ENCODE measurements at places on chromosomes 12 and 14.
A peak's percentile ranks its signal among the peaks of the same experiment; 100 is the strongest.

DNA sequence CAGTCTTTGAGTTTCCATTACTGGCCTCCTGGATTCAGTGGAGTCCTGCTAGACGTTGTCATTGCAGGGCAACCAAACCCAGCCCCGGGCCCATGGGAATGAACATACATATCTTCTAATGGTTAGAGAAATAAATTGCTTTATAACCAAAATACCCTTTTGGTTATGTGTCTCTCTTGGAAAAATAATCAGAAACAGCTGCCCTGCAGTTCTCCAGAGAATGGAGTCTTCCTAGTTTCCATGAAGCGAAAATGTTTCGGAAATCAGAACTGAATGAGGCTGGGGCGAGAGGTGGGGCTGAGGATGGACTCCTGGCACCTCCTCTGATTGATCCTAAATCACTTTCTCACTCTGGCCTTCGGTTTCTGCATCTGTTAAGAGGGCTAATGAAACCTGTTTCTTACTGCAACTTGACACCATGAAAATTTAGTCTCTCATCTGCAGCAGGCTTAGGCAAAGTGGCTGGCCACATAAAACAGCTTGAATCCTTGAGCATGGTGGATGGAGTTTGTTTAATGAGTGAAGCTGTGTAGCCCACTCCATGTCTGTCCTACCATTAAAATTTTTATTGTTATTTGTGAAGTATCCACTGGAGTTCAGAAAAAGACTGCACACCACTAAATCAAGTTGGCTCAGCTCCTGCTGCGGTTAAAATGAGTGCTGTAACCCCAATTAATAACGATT lies 198.9 kb downstream of the CACNA1C start:
- DNase-seq: no peak

DNA sequence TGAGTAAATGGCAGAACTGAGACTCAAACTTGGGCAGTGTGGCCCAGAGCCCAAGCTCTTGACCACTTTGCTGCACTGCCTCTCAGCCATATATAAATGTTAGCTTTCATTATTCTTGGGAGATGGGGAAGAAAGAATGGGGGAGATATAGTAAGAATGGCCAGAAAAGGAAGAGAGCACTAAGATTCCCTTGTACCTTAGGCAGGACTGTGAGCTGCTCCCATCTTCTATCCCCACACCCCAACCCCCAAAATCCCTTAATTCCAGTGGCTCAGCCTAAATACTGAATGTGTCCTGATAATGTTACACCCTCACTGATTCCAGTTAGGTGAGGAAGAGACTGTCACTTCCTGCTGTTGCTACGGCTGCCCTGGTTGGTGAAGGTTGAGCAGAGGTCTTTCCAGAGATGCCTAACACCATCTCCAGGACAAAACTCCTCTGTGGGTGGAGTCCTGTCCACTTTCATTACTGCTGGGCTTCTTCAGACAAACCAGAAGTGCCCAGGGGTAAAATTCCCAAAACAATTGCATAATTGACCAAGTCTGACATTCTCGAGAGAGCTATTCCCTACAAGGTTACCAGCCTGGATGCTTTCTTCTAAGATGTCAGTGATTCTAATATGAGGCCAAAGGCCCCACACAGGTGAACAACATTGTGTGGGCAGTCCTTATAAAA lies 51.8 kb downstream of the GNG2 start:
- no peak for DNase-seq

- DNase-seq: no peak
Measured at GRCh38 chr14:56903304-56903969, 93.2 kb upstream of the OTX2 start.

GRCh38 chr12:125114365-125115141 lies 49.3 kb downstream of the AACS start:
- DNase-seq: no peak

GRCh38 chr14:67311868-67312267 lies 47.7 kb downstream of the ATP6V1D start:
- no peak for DNase-seq

DNA sequence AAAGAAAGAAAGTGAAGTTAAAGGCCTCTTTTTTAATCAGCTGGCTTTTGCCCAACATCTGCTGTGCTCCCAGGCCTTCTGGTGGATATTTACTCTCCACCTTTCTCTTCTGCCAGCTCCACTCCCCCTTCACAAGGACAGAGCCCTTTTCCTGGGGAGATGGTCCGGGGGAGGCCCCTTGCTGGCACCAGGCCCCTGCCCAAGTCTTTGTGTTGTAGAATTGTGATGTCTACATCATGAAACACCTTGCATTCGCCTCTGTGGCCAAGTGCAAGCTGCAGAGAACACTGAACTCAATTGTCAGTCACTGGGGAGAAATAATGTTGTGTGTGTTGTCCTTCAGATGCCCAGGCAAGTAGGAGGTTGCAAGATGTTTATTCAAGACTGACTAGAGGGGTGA lies 150.3 kb downstream of the DPF3 start:
- no peak for DNase-seq

GRCh38 chr14:105086833-105087307 lies 21.6 kb upstream of the GPR132 start:
- peak; percentile 85 for DNase-seq

- no peak for DNase-seq
Measured at GRCh38 chr14:101791919-101792572, 30.5 kb downstream of the PPP2R5C start.

DNA sequence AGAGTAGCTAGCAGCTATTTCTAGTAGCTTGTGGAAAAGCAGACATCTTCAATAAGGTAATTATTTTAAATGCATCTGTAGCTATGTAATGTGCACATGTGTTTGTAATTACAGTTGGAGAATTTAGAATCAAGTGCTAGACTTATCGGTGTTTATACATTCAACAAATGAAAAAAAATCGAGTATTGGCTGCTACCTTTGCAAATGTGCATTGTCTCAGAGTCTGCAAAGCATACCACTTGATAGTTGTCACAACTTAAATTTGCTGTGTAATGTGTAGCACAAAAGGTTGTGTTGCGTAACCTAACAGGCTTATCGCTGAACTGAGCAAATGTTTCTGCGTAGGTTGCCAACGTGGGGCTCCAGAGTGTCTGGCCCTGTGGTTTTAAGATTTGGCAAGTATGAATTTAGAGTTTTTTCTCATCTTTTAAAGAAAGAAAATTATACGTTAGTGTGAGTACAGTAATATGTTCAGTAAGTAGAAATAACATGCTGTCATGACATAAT lies 44.3 kb downstream of the TMTC2 start:
- DNase-seq: no peak

DNA sequence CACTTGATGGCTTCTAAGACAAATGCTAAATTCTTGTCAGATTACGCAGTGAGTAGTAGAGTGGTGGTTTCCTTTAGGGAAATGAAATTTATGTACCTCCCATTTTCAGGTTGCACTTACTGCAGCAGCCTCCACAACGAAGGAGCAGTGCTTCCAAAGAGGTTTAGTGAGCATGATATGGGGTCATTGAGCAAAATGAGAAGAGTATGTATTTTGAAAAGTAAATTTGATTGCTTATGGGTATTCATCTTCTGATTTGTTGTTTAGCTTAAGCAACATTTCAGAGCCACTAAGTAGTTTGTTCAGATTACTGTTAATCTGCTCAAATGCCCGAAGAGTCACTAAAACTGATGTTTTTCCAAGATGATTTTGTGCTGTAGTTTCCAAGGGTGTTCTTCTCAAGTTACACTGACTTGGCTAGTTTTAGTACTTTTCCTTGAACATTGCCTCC lies 493.6 kb downstream of the PCNX1 start:
- no peak for DNase-seq

DNA sequence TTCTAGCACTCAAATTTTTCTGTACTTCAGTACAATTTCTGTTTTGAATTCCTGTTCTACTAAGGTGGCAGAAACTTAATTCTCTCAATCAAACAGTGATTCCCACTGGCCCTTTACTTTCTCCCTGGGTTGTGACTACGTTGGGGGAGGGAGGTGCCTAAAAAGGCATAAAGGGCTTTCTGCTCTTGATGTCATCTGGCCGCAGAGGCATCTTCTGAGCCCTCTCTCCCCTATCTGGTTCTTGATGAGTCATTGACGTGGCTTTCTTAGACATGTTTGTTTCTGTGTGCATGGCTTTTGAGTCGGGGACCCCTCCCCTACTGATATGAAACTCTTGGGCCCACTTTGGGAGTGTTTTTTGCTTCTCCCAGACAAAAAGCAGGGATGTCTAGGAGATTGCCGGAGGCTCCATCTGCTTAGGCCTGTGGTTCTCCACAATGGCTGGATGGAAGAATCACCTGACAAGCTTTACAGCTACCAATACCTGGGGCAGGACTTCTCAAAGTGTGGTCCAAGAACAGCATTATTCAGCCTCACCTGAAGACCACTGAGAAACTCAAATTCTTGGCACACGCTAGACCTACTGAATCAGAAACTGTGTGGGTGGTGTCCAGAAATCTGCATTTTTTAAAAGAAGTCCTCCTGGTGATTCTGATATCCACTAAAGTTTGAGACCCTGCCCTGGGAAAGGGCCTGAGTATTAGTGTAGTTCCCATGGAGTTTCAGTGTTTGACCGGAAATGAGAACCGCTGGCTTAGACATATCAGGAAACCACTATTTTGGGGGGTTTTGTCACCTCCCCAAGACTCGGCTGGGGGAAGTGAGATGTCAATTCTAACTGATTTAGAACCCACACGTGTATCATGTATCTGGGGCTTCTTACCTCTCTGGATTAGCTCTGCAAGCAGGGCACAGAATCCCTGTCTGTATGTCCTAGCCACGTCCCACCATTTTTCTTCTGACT lies 395.7 kb upstream of the PDE3A start:
- DNase-seq: no peak

DNA sequence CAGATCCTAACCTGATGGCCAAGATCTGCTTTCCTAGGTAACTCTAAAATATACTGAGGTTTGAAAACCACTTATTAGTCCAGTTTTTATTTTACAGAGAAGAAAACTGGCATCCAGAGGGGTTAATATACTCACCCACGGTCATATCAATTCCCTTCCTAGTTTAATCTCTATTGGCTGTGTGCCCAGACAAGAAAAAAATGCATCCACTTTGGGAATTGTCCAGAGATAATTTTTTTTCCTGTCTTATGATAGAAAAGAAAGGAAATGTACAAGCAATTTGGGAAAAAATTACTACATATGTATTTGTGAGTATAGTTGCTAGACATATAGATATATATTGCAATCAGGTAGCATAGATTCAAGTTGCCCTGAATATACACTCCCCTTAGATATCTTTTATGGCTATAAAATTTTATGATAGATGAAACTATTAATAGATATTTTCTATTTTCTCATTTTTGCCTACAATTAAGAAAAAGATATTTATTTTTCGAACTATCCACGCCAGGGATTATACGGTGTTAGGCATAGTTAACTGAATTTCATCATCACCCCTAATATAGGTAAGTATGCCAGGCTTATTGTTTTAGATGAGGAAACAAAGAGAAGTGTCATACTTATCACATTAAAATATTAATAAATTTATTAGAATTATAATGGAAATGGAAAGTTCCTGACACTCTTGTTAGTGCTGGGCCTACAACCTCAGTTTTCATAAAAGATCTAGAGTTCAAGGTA lies 100.5 kb upstream of the SLC38A2 start:
- no peak for DNase-seq

DNA sequence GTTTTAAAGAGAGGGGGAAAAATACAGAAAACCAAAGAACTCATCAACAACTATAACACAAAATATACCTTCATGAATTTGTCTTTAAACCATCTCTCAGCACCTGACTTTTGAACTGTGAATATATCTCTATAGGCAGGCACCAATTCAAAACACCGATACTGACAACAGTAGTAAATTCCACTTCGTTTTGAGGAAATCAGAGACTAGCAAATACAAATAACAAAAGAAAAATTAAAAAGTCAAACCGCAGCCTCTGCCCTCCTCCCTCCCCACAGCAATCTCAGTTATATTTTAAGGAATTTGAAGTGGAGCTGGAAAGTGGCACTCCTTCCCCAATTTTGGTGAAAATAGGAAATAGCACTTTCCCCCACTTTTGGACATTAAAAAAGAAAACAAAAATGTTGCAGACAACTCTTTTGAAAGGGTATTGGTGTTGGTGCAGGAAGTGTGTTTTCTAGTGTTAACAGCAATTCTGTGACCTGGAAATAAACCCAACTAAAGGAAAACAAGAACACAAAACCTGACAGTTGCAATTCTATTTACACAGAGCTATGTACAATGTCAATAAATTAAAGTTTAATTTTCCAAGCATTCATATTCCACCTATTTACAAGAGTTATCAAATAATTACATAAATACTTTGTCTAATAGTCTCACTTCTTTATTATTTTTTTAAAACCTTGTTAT lies 13.5 kb downstream of the TBX3 start:
- no peak for DNase-seq

DNA sequence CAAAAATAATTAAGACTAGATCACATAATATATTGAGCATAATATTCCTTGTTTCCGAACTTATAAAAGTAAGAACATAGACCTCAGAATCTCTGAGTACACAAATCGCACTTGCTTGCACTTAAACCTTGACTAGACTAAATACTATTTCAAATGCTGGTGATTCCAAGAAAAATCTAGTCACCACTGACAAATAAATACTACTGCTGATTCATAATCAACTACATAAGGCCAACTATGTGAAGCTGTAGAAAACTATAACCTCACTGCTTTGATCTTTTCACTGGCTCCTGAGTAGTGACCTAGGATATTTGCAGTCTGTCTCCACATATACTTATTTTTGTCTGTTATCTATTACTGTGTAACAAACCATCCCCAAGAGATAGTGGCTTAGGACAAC lies 245.4 kb downstream of the DIO2 start:
- no peak for DNase-seq

DNA sequence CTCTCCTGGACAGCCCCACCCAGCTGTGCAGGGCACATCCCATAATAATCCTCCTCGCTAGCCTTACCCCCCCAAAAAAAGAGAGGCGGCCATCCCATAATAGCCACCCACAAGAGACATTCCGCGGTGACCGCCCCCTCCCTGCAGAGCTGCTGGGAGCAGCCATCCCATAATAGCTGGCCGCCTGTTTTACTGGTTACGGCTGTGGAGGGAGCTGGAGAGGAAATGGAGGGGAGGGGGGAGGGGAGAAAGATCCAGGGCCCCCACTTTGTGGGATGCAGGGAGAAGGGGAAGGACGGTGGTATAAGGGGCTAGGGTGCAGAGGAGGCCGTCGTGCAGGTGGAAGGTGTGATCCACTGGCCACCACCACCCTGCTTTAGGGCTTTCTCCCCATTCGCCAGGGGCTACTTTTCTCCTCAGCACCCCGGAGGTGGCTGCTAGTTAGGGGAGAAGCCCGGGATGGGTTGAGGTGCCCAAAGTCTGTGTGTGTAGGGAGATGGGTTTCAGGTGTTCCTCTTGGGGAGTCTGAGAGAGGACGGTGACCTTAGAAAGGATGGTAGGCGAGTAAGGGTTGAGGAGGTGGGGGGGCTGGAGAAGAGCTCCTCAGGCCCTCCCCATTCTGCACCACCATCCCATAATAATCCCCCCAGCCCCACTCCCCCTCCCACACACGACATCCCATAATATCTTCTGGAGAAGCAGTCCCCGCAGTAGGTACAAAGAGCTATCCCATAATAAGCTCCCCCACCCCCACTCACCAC lies 6.0 kb upstream of the CHD4 start:
- no peak for DNase-seq

- no peak for DNase-seq
Measured at GRCh38 chr12:86613311-86613710, 357.1 kb upstream of the MGAT4C start.

- no peak for DNase-seq
Measured at GRCh38 chr12:16272222-16272621, 5.3 kb downstream of the SLC15A5 start.
